ENCODE measurements at places on chromosomes 3 and 15.

- no peak for DNase-seq
Observed at GRCh38 chr3:42198709-42199108, 67.3 kb downstream of the CCK start.

- no peak for DNase-seq
Observed at GRCh38 chr3:37661615-37662306, 199.9 kb upstream of the CTDSPL start.

GRCh38 chr15:50613600-50613999, 67.1 kb upstream of the USP50 start:
- DNase-seq: no peak

DNA sequence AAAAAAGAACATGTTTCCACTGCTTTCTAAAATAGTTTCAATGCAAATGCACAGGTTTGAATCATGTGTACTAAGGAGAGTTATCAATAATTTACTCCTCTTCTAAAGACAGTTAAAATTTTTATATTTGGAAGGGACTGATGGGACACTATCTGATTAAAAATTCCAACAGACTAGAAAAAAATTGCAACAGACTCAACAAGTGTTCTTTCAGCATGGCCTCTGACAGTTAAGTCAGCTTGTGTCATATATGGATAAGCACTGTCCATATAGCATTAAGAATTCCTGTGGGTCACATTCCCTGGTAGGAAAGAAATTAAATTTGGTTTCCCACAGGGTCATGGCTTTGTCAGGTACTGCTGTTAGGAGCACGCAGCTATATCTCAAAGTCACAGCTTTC, 96.8 kb downstream of the OSBPL10 start:
- DNase-seq: no peak

- DNase-seq: no peak
Observed at GRCh38 chr15:31974855-31975829, 55.2 kb upstream of the CHRNA7 start.

GRCh38 chr3:14803101-14803980, 15.4 kb upstream of the FGD5 start:
- DNase-seq: peak; percentile 58

DNA sequence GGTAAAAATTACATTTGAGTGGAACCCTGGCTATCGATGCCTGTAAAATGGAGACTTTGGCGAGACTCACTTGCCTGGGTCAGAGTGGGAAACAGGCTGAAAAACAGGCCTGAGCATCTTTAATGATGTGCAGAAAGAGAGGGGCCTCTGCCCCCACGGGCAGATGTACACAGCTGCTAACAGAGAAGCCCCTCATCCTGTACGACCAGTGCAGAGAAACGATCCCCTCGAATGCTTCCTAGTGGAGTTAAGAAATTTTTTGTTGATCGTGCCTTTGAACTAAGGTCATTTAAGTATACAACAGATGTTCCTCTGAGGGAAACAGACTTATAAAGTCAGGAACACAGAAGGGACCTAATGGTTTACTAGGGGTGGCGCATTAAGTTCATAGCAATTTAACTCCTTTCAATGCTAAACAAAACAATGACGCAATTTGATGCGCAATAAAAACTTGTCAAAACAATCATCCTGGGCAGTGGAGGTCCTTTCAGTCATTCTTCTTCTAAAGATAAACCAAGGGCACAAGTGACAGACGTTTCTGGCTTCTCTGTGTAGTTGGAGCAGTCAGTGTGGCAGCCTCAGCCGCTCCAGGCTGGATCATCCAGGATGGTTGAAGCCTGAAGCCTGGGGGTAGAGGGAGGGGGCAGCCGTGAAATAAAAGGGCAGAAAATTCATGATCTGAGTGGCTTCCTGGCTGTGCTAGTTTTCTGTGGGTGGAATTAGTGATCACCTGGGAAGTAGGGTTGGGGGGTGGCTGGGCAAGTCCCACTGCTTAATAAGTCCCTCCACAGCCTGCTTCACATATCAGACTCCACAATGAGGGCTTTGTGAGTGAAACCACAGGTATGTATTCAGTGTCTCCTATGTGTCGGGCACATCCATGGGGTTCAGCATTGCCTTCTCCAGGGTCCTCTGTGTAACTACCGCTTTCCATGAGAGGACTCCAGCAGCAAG, 50.8 kb upstream of the MRPS22 start:
- no peak for DNase-seq

DNA sequence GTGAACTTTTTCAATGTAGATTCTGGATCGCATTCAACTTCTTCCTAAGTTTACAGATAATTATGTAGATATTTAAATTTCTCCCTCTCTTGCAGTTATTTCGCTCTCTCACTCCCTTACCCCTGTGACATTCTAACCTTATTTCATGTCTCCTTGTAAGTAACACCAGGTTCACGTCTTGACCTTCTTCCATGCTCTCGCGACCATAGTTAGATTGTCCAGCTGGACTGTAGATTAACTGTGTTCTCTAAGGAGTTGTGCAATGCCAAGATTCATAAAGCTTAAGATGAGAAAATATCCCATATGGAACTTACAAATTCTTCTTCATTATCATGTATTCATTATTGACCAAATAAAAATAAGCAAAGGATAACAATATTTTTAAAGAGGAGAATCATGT, 430.5 kb downstream of the GABRG3 start:
- DNase-seq: no peak

DNA sequence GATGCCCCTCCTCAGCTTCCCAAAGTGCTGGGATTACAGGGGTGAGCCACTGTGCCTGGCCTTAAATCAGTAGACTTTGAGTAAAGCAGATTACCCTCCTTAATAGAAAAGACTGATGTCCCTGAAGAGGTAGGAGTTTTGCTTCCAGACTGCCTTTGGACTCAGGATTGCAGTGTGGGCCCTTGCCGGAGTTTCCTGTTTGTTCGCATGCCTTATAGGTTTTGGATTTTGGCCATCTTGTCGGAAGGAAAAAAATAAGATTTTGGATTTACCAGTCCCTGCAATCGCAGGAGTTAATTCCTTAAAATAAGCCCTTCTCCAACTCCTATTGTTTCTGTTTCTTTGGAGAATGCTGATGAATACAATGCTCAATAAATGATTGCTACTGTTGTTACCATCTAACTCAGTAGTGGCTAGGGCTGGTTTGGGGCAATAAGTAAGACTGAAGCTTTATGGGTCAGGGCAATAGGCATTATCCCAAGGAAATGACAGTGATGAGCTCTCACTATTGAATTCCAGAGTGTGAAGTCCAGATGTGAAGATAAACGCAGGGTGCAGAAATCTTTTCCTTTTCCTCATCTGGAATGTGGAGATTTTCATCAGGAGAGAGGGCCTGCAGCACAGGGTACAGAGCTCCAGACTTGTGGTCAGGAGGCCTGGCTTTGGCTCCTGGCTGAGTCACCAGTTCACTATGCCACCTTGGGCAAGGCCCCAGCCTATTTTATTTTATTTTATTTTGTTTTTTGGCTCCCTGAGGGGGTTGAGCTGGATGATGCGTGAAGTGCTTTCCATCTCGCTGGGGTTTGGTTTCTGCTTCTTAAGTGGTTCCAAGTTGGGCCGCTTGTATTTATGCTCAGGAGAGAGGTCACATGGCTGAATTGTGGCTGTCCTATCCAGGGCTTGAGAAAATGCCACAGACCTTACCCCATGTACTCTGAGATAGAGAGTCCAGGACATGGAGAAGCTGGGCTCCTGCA, 25.3 kb downstream of the FOXL2 start:
- no peak for DNase-seq

GRCh38 chr3:122635789-122636188, 44.9 kb upstream of the PARP14 start:
- DNase-seq: no peak

- no peak for DNase-seq
Observed at GRCh38 chr15:86059851-86060250, 19.8 kb upstream of the AGBL1 start.

- peak; percentile 31 for DNase-seq
Observed at GRCh38 chr15:101244036-101244781, 7.6 kb downstream of the CHSY1 start.

GRCh38 chr3:49465270-49466034, 4.6 kb upstream of the DAG1 start:
- no peak for DNase-seq

- DNase-seq: no peak
Observed at GRCh38 chr3:172766241-172766640, 15.7 kb downstream of the ECT2 start.

DNA sequence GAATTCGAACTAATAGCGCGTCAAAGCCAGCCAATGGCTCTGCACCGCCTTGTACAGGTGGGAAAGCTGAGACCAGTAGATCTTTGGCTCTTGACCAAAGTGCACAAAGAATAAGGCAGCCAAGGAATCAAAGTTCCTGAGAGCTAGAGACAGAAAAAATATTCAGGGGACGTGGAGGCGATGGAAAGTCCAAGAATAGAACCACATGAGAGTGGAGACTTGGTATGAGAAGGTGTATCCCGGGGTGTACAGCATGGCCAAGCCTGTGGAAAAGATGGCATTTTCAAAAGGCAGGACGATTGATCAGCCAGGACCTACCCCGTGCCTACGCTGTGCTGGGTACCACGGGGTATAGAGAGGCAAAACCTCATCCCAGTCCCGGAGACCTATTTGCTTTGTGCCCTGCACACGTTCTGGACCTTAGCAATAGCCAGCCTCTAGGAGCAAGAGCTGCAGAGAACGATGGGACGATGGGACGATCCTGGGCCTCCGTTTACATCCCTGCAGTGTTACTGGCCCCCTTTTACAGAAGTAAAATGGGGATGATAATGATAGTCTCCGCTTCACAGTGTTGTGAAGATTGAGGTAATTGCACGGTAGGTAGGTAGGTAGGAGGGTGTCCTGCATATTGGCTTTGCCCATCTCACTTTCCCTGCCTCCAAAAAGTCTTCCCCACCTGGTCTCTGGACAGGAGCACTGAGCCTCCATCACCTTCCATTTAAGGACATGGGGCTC, 583 bp upstream of the RBSN start:
- DNase-seq: no peak

GRCh38 chr3:187616307-187616972, 53.8 kb downstream of the SST start:
- peak; percentile 62 for DNase-seq

- DNase-seq: no peak
Observed at GRCh38 chr15:41941644-41942415, 30.5 kb downstream of the EHD4 start.

- no peak for DNase-seq
Observed at GRCh38 chr3:177835917-177836316, 638.6 kb upstream of the TBL1XR1 start.

GRCh38 chr3:8709801-8710507, 23.6 kb upstream of the CAV3 start:
- DNase-seq: no peak

- DNase-seq: no peak
Observed at GRCh38 chr15:82900511-82901060, 51.9 kb downstream of the HOMER2 start.

DNA sequence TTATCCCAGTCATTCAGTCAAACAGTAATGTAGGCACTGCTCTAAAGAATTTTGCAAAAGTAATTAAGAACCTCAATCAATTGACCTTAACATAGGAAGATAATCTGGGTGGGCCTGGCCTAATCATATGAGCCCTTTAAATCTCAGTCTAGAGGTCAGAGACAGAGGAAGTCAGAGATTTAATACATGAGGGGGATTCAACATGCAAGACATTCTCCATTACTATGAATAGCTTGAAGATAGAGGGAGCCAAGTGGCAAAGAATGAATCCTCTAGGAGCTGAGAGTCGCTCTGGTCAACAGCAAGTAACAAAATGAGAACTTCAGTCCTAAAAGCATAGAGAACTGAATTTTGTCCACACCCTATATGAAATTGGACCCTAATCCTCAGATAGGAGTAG, 39.0 kb upstream of the MBNL1 start:
- no peak for DNase-seq

- DNase-seq: no peak
Observed at GRCh38 chr3:19348941-19349564, 200.7 kb downstream of the KCNH8 start.

GRCh38 chr15:28977377-28978010, 91.7 kb downstream of the APBA2 start:
- DNase-seq: no peak

DNA sequence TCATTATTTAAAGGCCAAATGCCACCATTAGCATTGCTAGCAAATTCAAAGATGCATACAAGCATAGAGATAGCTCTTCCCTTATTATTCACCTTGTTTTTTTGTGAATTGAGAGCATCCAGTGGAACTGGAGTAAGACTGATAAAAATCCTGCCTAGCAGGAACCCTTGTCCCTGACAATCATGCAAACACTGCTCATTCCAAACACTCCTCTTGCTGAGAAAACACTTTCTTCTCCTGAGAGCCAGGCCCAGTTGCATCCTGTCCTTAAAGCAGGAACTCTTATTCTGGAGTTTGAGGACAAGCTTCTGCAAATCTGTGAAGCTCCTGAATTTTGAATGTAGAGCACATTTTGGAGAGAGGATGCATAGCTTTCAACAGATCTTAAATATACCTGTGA, 49.3 kb upstream of the KCNMB2 start:
- DNase-seq: no peak

- DNase-seq: no peak
Observed at GRCh38 chr15:36886191-36886590, 214.2 kb downstream of the MEIS2 start.

- DNase-seq: no peak
Observed at GRCh38 chr3:62369476-62369743, 3.9 kb downstream of the FEZF2 start.

GRCh38 chr3:123524981-123525380, 59.9 kb downstream of the HACD2 start:
- DNase-seq: no peak

Measured in left lobe of liver (tissue), 2 donors.